Hepatocyte (in vitro differentiated cells): ENCODE measurements at places on chromosomes 16 and 17. TPM values are rescaled to one million over a fixed set of nuclear protein-coding genes. Genes with fewer than 3 reads are reported as not detected.

The RAC3 gene
- total RNA-seq, result 11.8 and 13.7 TPM in 2 replicates

The GDE1 gene
- 83.2 and 99.9 TPM in 2 replicates for total RNA-seq

The SGCA gene
- 0.37 TPM in 1 of 2 replicates, not detected in the other for total RNA-seq

The TTLL6 gene
- total RNA-seq, result 0.28 and 0.30 TPM in 2 replicates

The ATMIN gene
- total RNA-seq, result 50.8 and 58.4 TPM in 2 replicates

The ACOX1 gene
- total RNA-seq, result 89.5 and 93.6 TPM in 2 replicates

The SP2 gene
- total RNA-seq, result 1.5 and 3.3 TPM in 2 replicates

The C17orf78 gene
- 0.64 TPM in 1 of 2 replicates, not detected in the other for total RNA-seq

The GLP2R gene
- 2.1 and 3.3 TPM in 2 replicates for total RNA-seq

The KCNJ18 gene
- total RNA-seq, result not detected in 2 replicates

The CYBA gene
- 196 and 255 TPM in 2 replicates for total RNA-seq

The CNGB1 gene
- not detected in 2 replicates for total RNA-seq

The NLGN2 gene
- 4.1 and 7.2 TPM in 2 replicates for total RNA-seq

The LRRC75A gene
- total RNA-seq, result 15.0 and 18.0 TPM in 2 replicates

The FOXN1 gene
- not detected in 2 replicates for total RNA-seq
